ENCODE measurements at places on chromosomes 3 and 15.

DNA sequence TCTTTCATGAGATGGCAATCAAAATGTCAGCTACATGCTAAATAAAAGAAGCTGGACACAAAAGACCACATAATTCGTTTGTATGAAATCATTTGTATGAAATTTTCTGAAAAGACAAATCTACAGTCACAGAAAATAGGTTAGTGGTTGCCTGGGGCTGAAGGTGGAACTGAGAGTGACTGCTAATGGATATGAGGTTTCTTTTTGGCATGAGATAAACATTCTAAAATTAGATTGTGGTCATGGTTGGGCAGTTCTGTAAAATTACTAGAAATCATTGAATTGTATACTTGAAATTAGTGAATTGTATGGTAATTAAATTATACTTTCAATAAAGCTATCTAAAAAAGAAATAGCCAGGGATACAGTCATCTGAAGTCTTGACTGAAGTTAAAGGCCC, 2.7 kb upstream of the DMXL2 start:
- no peak for DNase-seq

DNA sequence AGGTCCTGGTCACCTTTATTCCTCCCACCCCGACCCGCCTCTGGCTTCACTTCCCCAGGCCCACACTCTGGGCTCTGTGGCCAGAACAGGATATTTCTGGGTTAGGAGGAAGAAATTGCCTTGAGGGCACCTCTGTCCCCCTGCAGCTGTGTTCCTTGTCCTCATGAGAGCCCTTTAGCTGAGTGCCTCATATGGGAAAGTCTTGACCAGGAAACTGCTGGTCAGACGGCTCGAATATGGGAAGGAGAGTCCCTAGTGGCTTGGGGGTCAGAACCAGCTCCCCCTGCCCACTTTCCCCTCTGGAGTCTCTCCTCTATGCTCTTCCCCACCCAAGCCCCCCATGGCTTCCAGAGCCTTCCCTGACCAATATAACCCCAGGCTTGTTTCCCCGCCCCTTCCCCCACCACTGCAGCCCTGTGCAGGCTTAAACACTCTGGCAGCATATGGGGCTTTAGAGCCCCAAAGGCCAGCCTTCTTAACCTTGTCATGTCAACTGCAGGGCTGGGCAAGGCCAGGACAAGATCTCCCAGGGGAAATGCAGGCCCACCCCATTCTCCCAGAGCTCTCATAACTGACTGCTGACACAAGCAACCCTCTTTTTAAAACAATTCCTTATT, 36.4 kb downstream of the SEC22C start:
- DNase-seq: no peak

GRCh38 chr3:58418227-58418626, 15.4 kb downstream of the PDHB start:
- no peak for DNase-seq

GRCh38 chr3:179175358-179175757, 27.2 kb downstream of the PIK3CA start:
- DNase-seq: peak; percentile 20

DNA sequence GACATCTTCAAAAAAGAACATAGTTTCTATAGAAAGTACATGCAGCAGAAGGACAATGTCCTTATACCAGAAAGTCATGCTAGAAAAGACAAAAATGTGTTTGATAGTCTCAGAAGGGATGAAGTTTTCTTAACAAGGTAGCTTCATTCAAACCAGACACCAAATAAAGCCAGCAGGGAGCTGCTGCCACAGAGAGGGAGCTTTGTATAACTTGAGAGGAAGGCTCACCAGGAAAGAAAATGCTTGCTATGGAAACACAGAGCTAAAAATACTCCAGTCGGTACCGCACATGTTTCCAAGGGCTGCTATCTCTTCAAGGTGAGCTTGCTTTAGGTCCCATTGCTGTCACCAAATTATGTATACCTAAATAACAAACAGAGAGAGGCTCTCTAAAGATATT, 1074.8 kb upstream of the ALCAM start:
- DNase-seq: no peak

DNA sequence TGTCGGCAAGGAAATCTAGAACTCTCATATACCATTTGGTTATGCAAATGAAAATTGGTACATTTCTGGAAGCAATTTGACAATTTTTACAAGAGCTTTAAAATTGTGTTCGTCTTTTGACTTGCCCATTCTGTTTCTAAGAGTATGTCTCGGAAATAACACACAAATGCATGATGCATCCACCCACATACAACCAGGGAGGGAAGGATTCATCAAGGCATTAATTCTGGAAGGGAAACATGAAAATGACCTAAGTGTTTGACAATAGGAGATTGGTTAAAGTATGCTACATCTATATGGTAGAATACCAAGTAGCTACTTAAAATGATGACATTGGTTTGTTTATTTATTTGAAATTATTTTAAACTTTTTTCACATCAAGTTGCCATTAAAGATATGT, 58.6 kb downstream of the PIAS1 start:
- peak; percentile 15 for DNase-seq

- no peak for DNase-seq
Measured at GRCh38 chr3:14858105-14858504, 39.3 kb downstream of the FGD5 start.

GRCh38 chr3:135362889-135363288, 567.8 kb downstream of the EPHB1 start:
- no peak for DNase-seq

DNA sequence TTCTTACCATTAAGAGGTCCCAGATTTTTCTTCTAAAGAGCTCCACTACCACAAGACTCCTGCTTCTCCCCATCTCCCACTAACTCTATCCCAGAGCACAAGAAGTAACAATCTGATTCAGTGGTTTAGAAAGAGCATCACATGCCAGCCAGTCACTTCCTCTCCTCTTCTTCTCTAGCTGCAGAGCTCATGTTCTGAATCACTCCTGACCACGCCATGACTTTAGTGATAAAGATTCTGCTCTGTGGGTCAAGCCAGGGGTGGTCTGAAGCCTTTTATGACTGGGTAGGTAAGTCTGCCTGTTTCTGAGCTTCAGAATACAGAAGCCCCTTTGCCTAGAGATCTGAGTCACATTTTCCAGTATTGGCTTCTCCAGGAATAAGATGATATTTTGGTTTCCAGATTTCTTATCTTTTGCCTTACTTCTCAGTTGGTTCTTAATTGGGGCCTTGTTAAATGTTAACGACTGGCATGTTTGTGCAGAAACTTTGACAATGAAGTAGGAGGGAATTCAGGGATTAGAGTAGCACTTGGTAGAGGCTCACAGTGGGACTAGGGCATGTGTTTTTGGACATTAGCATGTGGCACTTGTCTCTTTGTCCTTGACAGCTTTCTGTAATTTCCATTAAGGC, 27.6 kb upstream of the ADAMTSL3 start:
- DNase-seq: peak; percentile 24

DNA sequence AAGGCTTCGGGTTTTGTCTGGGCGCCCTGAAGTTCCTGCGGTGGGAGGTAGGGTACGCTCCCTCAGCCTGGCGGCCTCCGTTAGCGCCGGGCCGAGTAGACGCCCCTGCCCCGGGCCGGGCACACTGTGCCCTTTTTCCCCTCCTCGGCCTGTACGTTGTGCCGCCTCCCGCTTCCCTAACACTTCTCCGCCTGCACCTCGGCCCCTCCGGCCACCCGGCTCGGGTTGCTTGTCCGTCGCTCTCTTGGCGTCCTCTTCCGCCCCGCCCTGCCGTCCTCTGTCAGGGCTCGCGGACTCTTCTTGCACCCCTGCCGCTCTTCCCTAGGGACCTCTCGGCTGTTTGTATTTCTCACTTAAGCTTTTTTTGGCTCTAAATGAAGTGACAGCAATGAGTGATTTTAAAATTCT, 384 bp downstream of the KNL1 start:
- peak; percentile 23 for DNase-seq

DNA sequence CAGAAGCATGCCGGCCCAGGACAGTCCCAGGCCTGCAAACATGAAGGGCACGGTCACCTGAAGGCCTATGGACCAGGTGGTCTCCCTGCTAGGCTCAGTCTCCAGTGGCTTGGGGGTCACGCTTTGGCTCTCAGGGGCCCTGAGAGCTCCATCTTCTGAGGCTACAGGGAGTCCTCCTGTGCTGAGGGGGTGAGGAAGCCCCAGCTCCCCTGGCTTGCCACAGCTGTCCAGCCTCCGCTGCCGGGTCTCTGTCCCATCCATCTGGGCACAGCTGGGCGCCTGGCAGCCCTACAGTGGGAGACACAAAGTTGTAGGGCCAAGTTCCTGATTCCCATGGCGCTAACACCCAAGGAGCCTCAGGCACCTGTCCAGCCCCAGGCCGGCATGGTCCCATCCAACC, 16.0 kb downstream of the SLC41A3 start:
- DNase-seq: no peak

DNA sequence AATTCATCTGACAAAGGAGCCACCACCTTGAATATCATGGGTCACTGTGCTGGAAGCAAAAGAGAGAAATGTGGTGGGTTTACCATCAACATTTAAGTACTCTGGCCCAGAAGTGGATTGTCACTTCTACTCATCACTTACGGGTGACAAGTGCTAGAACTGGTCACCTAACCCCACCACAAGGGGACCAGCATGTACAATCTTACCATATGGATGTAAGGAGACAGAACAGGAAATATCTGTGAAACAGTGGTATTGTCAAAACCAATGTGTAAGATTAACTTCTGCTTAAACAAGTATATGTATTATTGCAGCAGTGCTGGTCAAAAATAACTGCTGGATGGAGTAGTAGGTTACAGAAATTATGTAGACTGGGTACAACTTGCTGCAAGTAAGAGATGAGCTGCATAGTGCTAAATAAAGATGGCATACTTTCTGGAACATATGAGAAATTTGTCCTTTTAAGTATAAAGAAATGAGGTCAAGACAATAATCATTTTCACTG, 171.8 kb downstream of the POTEB3 start:
- no peak for DNase-seq

GRCh38 chr3:62605413-62606068, 232.2 kb upstream of the FEZF2 start:
- DNase-seq: no peak

GRCh38 chr3:119700920-119701734, 1.7 kb upstream of the CFAP91 start:
- DNase-seq: no peak

- DNase-seq: peak; percentile 74
Measured at GRCh38 chr15:41104234-41104633, 11.8 kb downstream of the INO80 start.

GRCh38 chr15:41950489-41950888, 21.9 kb downstream of the EHD4 start:
- no peak for DNase-seq

- DNase-seq: no peak
Measured at GRCh38 chr3:181239441-181239840, 249.9 kb upstream of the DNAJC19 start.

- no peak for DNase-seq
Measured at GRCh38 chr3:3610581-3611298, 188.5 kb upstream of the LRRN1 start.

DNA sequence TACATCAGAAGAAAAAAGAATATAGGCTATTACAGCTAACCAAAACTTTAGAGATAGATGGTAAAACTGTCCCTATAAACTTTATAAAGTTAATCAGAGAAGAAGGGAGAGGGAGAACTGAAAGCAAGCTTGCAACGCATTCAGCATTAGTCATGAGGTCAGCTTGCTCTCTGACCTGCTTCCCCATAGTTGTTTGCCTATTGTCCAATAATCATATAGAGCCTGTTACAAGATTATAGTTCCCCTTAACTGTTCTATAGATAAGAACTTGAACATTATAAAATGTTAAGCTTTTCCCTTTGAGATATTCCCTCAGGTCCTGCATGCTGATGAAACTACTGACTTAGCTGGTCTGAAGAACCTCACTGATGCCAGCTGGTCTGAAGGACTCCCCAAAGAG, 74.5 kb downstream of the CPNE4 start:
- no peak for DNase-seq

- no peak for DNase-seq
Measured at GRCh38 chr3:183375337-183375736, 53.1 kb downstream of the MCF2L2 start.

GRCh38 chr3:111547631-111548030, 5.6 kb downstream of the CD96 start:
- DNase-seq: no peak

DNA sequence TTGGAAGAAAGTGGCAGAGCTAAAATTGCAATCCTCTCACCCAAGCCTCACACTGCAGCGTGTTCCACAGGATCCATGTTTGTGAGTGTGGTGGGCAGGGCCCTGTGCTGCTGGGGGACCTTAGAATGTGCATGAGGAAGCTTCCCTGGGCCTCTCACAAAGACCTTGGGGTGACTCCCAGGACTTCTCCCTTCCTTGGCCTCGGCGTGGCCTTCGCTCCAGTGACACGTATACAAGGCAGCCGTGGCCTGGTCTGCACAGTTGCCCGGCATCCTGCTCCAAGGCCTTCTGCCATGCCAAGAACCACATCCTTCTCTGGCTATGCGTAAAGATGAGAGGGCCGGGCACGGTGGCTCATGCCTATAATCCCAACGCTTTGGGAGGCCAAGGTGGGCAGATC, 196.4 kb downstream of the UACA start:
- no peak for DNase-seq

DNA sequence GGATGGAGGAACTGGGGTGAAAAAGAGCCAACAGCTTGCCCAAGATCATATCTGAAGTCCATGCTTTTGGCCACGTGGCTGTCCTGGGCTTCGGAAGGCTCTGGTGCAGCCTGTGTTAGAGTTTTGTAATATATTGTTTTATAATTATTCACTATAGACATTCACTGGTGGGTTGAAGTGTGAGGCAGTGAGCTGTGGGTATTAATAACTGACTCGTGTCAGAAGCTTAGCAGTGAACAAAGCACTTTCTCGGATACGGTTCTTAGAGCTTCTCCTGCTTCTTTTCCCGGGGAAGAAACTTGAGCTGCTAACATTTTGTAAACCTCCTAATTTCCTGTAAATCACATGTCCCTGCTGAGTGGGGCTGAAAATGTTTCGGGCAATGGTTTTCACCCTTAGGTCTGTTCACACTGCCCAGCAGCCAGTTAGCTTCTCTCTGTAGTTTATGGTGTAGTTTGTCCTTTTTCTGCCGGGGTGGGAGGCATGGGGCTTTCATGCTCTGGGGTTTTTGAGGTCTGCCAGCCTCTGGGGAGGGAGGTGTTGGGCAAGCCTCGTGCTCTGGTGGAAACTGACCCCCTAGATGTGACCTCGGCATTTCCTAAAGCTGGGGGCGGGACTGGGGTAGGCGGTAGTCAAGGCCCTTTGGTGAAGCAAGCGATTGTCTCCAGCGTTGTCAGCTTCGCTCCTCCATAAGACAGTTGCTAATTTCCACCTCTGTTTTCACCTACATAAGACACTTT, 1.7 kb downstream of the MRAS start:
- no peak for DNase-seq

GRCh38 chr15:81021321-81021720, 20.6 kb downstream of the TLNRD1 start:
- DNase-seq: no peak

- peak; percentile 6 for DNase-seq
Measured at GRCh38 chr15:70427167-70428120, 329.7 kb upstream of the TLE3 start.

DNA sequence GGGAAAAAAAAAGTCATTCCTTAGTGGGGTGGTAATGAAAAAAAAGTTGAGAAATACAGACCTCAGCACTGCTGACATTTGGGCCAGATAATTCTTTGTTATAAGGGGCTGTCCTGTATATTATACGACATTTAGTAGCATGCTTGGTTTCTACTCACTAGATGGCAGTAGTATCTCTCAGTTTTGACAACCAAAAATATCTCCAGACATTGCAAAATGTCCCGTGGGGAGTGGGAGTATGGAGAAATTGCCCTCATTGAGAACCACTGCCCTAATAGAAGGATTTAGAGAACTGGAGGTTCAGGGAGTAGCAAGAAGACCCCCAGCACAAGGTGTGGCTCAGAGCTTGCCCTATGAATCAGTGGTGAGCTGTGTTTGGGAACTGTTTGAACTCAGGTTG, 28.6 kb upstream of the TEX264 start:
- DNase-seq: no peak

All from astrocyte (in vitro differentiated cells and primary cell).